NCI-H345 (cell line): ENCODE measurements at places on chromosomes 11 and 22.

- peak; percentile 2 for DNase-seq
Observed at GRCh38 chr11:106021181-106021966, 666 bp downstream of the MSANTD4 start.

GRCh38 chr22:49856343-49856742 lies 2.7 kb downstream of the ZBED4 start:
- no peak for DNase-seq

DNA sequence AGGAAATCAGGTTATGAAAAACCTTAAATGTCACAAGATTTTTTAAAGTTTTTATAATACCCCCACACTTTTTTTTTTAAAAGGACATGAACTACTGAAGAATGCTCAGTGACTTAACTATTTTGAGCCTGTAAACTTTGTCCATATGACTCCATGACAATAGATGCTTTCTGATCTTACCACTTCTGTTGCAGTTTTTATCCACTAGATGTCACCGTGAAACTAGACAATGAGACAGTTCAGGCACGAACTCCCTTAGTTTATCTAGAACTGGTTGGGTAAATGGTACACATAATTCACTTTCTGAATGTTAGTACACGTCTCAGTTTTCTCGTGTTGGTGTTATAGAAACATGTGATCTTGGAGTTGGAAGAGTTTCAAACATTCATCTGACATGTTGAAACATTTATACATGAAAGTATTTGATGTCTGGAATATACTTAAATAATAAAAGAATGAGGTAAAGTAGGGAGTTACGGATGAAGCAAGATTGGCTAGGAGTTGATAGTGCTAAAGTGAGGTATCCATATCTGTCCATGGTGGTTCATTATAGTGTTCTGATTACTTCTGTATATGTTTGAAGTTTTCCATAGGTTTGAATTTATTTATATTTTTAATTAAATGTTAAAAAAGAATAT lies 8.1 kb downstream of the CCDC15 start:
- DNase-seq, result peak; percentile 67

GRCh38 chr11:114036147-114036811 lies 23.2 kb upstream of the ZBTB16 start:
- DNase-seq, result peak; percentile 24

GRCh38 chr11:12260731-12261521 lies 116.4 kb upstream of the PARVA start:
- DNase-seq, result no peak

DNA sequence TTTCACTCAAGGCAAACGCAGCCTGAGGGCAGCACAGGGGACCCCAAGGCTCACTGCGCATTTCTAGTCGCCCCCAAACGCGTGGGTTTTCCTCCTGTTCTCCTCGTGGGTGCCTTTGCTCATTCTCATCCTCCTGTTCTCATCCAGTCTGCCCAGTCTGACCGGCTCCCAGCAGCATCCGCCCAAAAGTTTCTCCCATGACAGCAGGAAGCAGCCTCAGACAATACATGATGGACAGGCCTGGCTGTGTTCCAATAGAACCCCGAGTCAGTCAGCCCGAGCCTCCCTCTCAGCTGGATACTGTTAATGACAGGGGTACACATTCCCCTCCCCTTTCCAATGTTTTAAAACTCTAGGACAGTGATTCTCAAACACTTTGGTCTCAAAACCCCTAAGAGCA lies 22.5 kb upstream of the KRTAP5-7 start:
- DNase-seq, result peak; percentile 81

DNA sequence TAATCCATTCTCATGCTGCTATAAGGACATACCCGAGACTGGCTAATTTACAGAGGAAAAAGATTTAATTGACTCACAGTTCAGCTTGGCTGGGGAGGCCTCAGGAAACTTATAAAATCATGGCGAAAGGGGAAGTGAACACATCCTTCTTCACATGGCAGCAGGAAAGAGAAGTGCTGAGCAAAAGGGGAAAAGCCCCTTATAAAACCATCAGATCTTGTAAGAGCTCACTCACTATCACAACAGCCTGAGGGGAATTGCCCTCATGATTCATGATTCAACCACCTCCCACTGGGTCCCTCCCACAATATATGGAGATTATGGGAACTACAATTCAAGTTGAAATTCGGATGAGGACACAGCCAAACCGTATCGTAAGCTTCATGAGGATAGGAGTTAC lies 3.8 kb upstream of the CYB5R2 start:
- DNase-seq, result no peak

- no peak for DNase-seq
Observed at GRCh38 chr22:36946421-36947158, 33.2 kb downstream of the CSF2RB start.

DNA sequence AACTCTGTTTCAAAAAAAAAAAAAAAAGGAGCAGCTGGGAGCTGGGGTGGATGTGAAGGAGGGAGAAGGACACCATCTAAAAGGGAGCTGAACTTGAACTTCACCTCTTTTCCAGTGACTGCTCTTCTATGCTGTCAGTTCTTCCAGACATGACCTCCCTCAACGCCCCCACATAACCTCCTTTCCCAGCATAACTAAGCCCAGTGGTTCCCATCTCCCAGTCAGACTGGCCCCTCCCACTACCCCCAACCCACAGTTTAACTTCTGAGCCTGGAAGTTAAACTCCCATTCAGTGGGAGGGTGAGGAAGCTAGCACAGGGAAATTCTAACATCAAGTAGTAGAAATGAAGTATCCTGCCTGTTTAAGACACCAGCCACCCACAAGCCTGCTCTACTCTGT lies 1.8 kb downstream of the ARHGAP1 start:
- no peak for DNase-seq

DNA sequence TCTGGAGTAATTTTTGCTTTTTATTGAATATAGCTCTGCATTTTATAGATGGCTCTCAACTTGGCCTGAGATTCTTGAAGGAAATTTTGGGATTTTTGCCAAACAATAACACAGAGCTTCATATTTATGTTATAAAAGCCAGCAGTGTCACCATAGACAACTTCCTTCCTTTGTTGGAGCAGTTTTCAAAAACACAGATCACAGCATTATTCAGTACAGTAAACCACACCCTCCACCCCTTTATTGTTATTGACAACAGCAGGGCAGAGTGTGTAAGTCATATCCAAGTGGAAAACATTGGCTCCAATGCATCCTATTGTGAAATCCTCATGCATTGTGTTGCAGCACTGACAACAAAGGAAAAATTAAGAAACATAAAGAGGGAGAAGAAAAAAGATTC lies 62.6 kb upstream of the PRSS23 start:
- DNase-seq, result no peak

DNA sequence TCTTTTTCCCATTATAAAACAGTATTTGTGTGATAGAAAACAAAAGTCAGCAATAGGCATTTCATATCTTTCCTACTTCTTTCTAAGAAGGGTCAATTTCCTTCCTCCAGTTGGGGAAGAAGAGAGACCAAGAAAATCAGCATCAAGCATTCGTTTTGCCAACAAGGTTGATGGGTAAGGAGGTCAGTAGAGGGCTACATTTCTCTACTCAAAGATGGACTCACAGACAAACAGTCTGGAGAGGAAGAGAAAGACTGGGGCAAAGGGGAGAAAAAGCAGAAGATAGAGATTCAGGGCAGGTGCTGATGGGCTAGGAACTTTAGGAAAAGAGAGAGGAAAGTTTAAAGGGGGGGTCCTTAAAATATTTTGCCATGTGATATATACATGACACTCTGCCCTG lies 8.6 kb upstream of the MTNR1B start:
- DNase-seq, result no peak

DNA sequence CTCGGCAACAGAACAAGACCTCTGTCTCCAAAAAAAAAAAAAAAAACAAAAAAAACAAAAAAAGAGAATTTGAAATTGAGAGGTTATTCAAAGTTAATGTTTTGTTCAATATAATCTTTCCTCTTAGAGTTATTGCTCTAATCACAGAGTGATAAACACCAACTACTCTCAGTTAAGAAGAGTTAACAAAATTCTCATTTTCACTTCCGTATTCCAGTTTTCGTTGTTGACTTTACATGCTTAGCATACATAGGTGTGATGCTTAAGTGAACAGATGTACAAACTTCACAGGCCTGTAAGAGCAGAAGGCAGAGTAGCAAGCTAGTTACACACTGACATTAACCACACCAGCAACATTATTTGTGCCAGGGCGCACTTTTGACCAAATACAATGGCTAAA lies 12.3 kb downstream of the EIF4ENIF1 start:
- no peak for DNase-seq

DNA sequence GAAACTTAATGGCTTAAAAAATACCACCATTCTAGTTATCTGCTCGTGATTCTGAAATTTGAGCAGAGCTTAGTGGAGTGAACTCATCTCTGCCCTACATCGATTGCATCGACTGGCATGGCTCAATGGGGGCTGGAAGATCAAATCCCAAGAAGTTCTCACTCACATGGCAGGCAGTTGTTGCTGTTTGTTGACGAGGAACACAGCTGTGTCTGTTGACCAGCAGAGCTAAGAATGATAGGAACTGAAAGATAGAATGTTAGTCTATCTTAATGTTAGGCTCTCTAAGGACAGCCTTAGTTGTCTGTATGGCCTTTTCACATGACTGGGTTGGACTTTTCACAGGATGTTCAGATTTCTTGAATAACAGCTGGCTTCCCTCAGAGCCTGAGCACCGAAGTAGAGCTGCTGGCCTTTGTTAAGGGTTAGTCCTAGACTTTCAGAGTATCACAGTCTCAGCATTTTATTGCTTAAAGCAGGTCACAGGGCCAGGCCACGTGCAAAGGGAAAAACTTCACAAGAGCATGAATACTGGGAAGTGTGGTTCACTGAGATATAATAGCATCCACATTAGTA lies 31.6 kb upstream of the IZUMO1R start:
- no peak for DNase-seq

GRCh38 chr22:36358533-36359469 lies 29.0 kb downstream of the MYH9 start:
- no peak for DNase-seq

- DNase-seq, result no peak
Observed at GRCh38 chr11:10927538-10927937, 69.7 kb upstream of the ZBED5 start.

- no peak for DNase-seq
Observed at GRCh38 chr22:40504285-40505249, 132.0 kb downstream of the MRTFA start.

DNA sequence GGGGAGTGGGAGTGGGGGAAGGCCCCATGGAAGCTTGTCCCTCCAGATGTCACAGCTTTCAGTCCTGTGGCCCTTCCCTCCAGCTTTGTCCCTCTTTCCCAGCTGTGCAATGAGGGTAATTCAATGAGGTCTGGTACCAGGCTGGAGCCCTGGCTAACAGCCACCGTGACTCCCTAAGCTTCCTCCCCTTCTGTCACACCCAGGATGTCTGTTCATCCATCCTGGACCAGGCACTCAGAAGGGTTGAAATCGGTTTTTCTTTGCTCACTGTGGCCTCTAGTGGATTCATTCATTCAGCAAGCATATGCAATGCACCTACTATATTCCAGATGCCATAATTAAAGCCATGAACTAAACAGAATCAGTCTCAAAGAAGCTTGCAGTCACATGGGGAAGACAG lies 38.7 kb downstream of the SYT13 start:
- no peak for DNase-seq

GRCh38 chr11:2376751-2377451 lies at the start of gene CD81:
Gene CD81 (plus strand): TSS chr11:2377310. CDS start chr11:2377550, 240 bp downstream.
- peak; percentile 9 for DNase-seq

DNA sequence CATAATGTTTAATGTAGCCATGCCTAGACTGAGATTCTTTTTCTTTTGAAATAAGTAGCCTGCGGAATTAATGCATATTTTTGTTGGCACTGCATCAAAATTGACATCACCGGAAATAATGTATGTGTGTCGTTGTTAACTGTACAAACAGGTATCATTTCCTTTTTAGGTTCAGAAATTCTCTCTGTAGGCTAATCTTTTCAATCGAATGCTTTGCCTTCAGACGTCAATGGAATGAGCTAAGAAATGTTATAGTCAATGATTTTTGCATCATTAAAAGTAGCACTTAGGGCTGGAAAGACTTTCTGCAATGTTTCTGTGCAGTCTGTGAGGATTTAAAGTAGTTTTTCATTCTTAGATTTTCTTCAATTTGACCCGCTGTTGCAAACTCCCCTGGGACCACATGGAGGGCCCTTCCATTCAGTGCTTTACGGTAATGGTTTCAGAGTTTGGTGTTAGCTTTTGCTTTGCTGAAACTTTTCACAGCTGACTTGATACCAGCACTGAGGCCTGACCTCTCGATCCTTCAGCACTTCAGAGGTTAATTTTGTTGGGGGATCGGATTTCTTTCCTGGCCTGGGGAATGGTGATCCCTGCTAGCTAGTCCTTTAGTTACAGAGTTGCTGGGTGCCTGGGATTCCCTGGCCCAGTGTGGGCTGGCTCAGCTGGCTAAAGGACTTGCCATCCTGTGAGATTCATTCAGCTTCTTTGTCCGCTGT lies 137.8 kb downstream of the DBX1 start:
- DNase-seq, result no peak

DNA sequence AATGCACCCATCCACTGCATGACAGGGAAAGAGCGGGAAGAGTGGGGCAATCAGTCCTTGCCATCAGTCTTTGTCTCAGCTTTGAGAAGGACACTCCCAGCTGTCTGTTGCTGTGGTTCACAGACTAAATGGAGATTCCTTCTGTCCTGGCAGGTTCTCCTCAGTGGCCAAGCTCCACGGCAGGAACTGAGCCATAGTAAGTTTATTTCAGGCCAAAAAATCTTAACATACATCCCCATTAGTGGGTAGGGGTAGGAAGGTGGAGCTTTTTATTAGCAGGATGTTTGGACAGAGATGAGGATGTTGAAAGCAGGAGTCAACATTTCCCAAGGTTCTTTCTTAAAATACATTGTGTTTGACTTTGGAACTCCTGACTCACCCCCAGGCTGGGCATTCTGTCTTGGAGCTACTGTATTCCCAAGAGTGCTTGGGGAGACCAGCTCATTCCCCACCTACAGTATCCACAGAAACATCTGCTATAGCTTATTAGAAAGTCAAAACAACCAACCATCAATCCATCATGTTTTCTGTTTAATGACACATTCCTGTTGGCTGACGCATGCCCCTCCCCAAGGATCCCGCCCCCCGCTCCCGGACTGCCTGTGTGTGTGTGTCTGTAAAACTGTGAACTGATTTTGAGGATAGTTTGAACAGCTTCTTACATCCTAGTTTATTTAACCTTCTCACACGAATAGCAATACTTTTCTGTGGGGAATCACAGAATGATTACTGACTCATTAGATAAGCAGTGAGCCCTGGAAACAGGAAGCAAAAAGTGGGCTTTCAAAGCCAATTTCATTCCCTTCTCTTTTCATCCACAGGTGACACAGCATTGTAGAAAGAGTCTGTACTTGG lies 109.5 kb downstream of the CCDC81 start:
- no peak for DNase-seq

GRCh38 chr22:22666307-22667091 lies 22.1 kb downstream of the GGTLC2 start:
- peak; percentile 1 for DNase-seq

- DNase-seq, result no peak
Observed at GRCh38 chr11:121575250-121575962, 122.6 kb upstream of the SORL1-AS1 start.
